Endothelial cell of umbilical vein (primary cell): ENCODE measurements at places on chromosomes 2 and 18. TPM values are rescaled to one million over a fixed set of nuclear protein-coding genes. Genes with fewer than 3 reads are reported as not detected.

SLC23A3 gene
- total RNA-seq: 5.2 and 7.1 TPM in 2 replicates

DSG4 gene
- not detected in 2 replicates for total RNA-seq

HOXD13 gene
- not detected in 2 replicates for total RNA-seq

COL4A3 gene
- not detected in 2 replicates for total RNA-seq

PCARE gene
- not detected in 2 replicates for total RNA-seq

CHRNA1 gene
- 8.7 and 11.3 TPM in 2 replicates for total RNA-seq

LYPD1 gene
- total RNA-seq: 59.0 and 76.6 TPM in 2 replicates

LINC00305 gene
- not detected in 2 replicates for total RNA-seq

NYAP2 gene
- not detected in 2 replicates for total RNA-seq

CKAP2L gene
- total RNA-seq: 25.2 and 30.7 TPM in 2 replicates

SCN9A gene
- 1.6 and 1.8 TPM in 2 replicates for total RNA-seq

CCL20 gene
- total RNA-seq: 0.53 TPM in 1 of 2 replicates, not detected in the other

KLHL30 gene
- not detected in 2 replicates for total RNA-seq

CLK1 gene
- 79.7 and 92.4 TPM in 2 replicates for total RNA-seq

SMC6 gene
- total RNA-seq: 35.4 and 38.3 TPM in 2 replicates

CERKL gene
- not detected in 2 replicates for total RNA-seq

HAUS1 gene
- total RNA-seq: 57.1 and 60.6 TPM in 2 replicates

LCLAT1 gene
- total RNA-seq: 17.1 and 20.8 TPM in 2 replicates

PSD4 gene
- 0.09 and 0.24 TPM in 2 replicates for total RNA-seq

EML6 gene
- 1.3 and 2.1 TPM in 2 replicates for total RNA-seq

AMER3 gene
- not detected in 2 replicates for total RNA-seq

C2orf15 gene
- total RNA-seq: not detected in 2 replicates

DCDC2C gene
- not detected in 2 replicates for total RNA-seq

PTRHD1 gene
- 35.6 and 41.1 TPM in 2 replicates for total RNA-seq

TRABD2A gene
- 0.99 and 1.8 TPM in 2 replicates for total RNA-seq

ECEL1 gene
- total RNA-seq: not detected in 2 replicates

EIF2B4 gene
- total RNA-seq: 43.7 and 48.9 TPM in 2 replicates

MYO7B gene
- total RNA-seq: 0.09 TPM in 1 of 2 replicates, not detected in the other

OTOS gene
- total RNA-seq: not detected in 2 replicates

KIAA2012 gene
- total RNA-seq: not detected in 2 replicates

POTEC gene
- not detected in 2 replicates for total RNA-seq

ADRA2B gene
- not detected in 2 replicates for total RNA-seq

SP140L gene
- 21.4 and 27.3 TPM in 2 replicates for total RNA-seq

DIPK1C gene
- total RNA-seq: not detected in 2 replicates

RDH14 gene
- 12.4 and 14.7 TPM in 2 replicates for total RNA-seq

MSGN1 gene
- total RNA-seq: not detected in 2 replicates

ARID5A gene
- total RNA-seq: 24.7 and 29.0 TPM in 2 replicates

SLC9A4 gene
- total RNA-seq: 0.07 TPM in 1 of 2 replicates, not detected in the other

ITGA4 gene
- 2.8 TPM in 2 replicates for total RNA-seq

NEUROD1 gene
- total RNA-seq: not detected in 2 replicates

ST8SIA5 gene
- 0.32 and 0.62 TPM in 2 replicates for total RNA-seq

BOLL gene
- total RNA-seq: not detected in 2 replicates

HOXD1 gene
- total RNA-seq: 10.4 and 14.1 TPM in 2 replicates

ITGB1BP1 gene
- total RNA-seq: 95.5 and 170 TPM in 2 replicates

IWS1 gene
- total RNA-seq: 44.9 and 51.0 TPM in 2 replicates

ANO7 gene
- 2.5 and 2.8 TPM in 2 replicates for total RNA-seq

MPP4 gene
- 7.6 and 9.7 TPM in 2 replicates for total RNA-seq

LIMS2 gene
- 45.7 and 48.3 TPM in 2 replicates for total RNA-seq

CHN1 gene
- 23.3 and 29.0 TPM in 2 replicates for total RNA-seq

FKBP1B gene
- 12.9 and 16.8 TPM in 2 replicates for total RNA-seq

EVX2 gene
- total RNA-seq: not detected in 2 replicates
